Cortex of kidney (tissue), 1 donor: ENCODE measurements at places on chromosomes 6 and 20.

- DNase-seq = no peak
Observed at GRCh38 chr20:61529354-61529753, 277.3 kb downstream of the CDH4 start.

DNA sequence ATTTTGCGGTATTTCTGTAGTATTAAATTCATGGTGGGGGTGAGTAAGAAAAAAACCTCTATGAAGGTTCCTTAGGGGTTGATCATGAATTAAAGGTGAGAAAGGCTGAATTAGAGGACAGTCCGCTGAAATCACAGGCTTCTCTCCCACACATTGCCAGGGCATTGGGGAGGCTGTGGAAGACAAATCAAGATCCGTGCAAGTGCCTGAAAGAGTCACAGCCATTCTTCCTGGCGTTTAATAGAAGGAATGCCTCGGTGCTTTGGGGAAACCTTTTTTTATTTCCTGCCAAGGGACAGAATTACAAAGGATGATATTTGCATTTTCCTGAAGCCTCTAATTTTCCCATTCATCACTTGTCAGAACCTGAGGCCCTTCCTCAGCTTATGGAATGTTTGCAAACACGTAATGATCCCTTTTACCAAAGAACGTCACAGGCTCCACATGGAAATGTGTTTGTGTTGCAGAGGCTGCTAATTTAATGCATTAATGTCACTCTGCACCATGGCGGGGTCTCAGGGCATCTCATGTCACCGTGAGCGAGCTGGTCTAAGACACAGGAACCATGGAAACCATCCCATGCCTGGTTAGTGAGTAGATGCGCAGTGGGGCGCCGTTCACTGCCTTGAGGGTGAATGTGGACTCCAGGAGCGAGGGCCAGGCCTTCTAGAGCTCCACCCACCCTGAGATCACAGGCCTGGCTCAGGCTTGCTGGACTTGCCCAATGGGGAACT lies 185.9 kb upstream of the SULF2 start:
- DNase-seq = no peak

DNA sequence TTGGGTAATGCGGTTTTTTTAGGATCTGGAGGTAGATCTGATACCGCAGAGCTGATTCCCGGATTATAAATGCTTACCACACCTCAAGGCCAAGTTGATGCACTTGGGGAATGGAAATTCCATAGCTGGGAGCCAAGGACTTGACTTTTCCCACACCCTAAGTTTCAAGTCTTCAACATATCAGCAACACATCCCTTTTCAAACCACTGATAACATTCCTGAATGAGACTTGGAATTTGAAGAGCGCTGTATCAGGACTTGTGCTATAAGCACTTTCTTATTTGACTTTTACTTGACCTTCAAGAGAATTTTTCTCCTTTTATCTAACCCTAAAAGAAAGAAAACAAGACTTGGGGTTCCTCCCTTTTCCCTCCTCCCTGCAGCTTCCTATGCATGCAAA lies 90.6 kb upstream of the NAA20 start:
- no peak for DNase-seq

- DNase-seq = no peak
Observed at GRCh38 chr6:81708113-81708699, 44.3 kb downstream of the TENT5A start.

GRCh38 chr6:133130863-133131262 lies 110.3 kb upstream of the EYA4 start:
- no peak for DNase-seq

- DNase-seq = no peak
Observed at GRCh38 chr20:10537850-10538480, 102.9 kb downstream of the SLX4IP start.

- no peak for DNase-seq
Observed at GRCh38 chr6:80182308-80182707, 75.8 kb downstream of the BCKDHB start.

DNA sequence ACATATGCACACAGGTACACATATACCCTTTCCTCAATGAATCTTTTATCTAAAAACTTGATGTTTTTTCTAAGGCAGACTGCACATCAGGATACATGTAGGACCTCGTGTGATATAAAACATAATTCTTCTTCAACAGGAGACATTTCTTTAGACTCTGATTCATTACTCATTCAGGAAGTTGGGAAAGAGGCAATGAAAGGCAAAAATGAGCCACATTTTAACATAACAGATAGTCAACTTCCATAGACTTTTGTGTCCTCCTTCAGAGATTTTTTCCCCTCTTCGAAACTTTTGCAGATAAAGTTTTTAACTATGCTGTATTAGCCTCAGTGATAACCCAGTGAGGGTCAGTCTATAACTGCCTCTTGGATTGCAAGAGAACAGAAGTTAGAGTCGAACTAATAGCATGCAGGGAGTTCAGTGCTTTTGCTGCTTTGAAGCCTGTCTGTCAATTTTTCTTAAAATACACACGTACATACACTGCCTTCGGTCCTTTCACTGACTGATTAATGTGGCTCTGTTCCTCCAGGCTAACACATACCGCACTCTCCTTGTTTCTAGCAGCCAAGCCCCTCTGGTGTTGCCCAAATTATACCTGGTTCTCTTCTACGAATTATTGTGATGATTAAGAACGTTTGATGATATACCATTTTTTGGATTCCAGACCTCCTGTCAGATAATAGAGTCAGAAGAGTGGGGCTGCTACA lies 562.5 kb upstream of the MAP3K7 start:
- no peak for DNase-seq

GRCh38 chr6:73942592-73943186 lies 246.7 kb downstream of the CD109 start:
- DNase-seq = no peak

DNA sequence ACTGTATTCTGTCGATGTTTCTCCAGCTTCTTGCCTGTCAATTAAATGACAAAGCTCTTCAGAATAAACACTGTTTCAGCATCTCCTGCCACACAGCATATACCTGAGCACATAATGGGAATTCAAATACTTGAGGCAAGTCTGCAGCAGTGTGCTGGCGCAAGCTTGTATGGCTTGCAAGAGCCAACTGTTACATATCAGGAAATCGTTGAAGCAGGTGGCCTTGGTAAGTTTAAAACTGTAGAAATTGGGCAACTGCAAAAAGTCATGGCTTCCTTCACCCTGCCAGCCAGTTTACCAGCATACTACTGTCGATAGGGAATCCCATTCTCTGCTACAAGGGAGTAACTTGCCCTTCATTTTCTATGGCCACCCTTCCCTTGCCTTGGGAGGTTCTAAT lies 23.0 kb downstream of the CPNE1 start:
- no peak for DNase-seq

DNA sequence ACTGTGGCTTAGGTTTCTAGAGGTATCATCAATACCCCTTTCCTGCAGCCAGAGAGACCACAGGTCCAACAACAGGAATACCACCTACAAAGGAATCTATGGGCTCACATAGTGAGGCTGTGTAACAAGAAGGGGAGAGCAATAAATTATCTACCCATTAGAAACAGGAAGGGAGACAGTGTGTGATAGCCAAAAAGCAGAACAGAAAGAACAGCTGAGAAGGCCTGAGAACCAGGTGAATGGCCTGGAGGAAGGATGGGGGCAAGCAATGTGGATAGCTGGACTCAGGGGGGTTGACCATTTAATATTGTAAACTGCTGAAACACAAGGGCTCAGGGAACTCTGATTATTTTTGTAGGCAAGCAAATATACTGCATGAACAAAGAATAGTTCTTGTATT lies 628.2 kb downstream of the COL12A1 start:
- no peak for DNase-seq

DNA sequence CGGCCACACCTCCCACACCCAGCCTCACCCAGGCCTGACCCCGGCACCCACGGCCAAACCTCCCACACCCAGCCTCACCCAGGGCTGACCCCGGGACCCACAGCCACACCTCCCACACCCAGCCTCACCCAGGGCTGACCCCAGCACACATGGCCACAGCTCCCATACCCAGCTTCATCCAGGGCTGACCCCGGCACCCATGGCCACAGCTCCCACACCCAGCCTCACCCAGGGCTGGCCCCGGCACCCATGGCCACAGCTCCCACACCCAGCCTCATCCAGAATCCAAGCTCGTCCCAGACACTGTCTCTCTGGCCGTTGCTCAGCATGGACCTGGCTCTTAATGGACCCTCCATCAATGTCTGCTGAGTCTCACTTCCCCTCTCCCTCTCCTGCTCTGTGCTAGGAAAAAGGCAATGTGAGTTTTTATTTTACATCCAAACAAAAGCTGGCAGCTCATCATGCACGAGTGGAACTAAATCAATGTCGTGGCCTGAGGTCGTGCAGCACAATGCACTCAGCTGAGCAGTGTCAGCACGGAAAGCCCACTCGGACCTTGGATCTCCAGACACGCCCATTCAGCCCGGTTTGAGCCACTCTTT lies 36.1 kb downstream of the NINL start:
- no peak for DNase-seq

DNA sequence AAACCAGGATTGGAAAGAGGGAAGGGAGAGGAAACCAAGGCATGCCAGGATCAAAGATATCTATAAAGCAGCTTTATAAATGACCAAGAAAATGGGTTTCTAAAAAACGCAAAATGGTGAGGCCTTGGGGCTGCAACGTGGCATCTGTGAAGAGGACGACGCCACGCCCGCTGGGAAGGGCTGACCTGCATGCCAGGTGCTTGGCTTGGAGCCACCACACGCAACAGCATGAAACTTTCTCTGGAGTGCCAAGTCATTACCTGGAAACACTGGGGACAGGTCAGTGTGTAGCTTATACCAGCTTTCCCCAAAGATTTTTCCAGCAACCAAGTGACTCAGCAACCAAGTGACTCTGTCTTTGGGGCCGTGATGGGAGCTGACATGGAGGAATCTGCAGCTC lies 82.5 kb downstream of the POPDC3 start:
- no peak for DNase-seq

GRCh38 chr6:1856381-1856780 lies 246.7 kb downstream of the FOXC1 start:
- DNase-seq = no peak

DNA sequence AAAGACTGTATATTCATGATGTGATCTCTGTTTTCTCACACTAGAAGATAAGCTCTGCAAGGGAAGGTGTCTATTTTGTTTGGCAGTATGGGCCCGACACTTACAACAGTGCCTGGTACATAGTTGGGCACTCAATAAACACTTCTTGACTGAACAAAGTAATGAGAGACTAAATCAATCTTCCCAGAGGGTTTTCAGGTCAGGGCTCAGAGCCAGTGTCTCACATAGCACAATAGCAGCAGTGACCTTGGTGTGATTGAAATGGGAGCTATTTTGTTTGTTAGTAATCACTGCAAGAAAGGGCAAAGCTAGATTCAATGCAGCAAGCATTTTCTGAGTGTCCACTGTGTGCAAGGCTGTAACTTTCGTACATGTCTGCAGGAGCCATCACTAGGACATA lies 26.4 kb upstream of the GCM1 start:
- DNase-seq = no peak

- no peak for DNase-seq
Observed at GRCh38 chr6:165055231-165055630, 254.2 kb downstream of the C6orf118 start.

DNA sequence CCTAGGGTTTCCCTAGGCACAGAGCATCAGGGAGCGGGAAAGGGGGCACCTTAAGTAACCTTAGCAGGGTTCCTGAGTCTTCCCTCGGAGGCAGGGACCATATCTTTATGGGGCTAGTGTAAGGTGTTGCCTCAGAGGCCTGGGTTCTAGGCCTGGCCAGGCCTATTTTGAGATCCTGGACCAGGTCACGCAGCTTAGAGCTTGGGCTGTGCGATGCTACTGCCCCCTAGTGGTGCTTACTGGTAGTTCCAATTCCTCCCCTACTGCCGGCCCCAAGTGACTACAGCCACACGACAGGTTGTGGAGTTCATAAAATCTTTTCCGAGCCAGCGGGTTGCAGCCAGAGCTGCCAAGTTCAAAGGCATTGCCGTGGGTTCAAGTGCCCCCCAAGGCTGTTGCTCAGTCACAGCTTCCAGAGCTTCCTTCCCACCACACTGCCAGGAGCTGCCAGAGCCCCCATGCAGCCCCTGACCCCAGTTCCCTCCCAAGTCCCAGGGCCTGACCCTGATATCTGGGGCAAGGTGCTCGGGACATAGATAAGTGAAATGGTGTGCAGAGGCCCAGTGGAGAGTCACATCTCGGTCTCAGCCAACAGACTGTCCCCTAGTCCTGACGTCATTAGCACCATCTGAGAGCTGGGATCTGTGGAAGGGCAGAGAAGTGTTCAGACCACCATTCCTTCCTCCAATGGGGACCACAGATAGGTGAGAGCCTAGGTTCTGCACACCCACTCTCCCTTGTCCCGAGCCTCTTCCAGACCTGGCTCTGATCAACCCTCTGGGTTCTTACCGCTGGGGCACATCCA lies 3.3 kb downstream of the LRRC73 start:
- no peak for DNase-seq

DNA sequence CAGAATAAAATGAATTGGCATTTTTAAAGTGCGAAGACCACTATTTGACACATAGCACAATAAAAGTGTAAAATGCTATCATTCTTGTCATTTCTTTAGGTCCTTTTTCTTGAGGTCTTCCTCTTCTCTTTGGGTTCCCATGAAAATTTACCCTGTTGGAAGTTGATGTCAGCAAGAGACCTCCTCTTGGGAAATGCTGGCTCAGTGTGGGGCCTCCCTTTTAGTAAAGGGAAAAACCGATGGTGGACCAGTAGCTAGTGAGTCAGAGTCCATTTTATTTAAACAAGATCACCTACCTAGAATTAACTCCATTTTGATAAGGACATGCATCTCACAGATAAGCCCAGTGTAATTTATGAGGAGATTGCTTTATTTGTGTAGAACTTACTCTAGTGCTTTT lies 37.7 kb upstream of the HLA-C start:
- DNase-seq = no peak

DNA sequence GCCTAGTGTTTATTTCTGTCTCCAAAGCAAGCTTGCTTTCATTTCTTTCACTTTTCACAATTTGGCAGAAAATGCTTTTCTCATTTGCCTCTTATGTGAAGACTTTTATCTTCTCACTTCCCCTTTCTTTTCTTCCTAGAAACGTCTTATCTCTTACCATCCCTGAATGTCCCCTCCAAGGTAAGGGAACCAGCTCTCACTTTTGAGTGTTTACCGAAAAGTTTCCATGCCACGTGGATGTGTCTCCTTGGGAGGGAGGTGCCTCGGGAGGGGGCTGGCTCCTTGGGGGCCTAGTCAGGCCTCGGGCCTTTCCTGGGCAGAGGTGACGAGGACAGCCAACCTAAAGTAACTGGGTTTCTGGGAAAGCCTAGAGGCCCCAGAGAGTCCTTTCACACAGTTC lies 127.4 kb downstream of the CD24 start:
- DNase-seq = no peak

DNA sequence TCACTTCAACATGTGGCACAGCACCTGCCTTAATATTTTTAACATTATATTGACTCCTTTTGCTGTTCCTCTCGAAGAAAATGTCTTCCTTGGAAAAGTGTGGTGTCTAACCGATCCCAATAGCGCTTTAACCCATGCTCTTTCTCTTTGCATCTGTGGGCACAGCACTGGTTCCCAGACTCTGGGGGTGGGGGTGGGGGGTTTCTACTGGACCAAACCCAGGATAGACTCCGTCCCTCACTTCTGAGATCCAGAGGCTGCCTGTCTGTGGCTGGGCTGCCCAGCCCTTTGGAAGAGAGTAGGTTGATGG lies 3.9 kb upstream of the ZNF292 start:
- DNase-seq = no peak
